CD4-positive, alpha-beta T cell treated with Interleukin-17A for 4 hours (primary cell): ENCODE measurements at places on chromosomes 7 and 10.

GRCh38 chr7:141433698-141434097, 117.5 kb upstream of the AGK start:
- no peak for DNase-seq

GRCh38 chr7:141649137-141649864, 52.7 kb downstream of the DENND11 start:
- no peak for DNase-seq

GRCh38 chr10:104492329-104492940, 138.8 kb downstream of the CFAP58 start:
- no peak for DNase-seq

DNA sequence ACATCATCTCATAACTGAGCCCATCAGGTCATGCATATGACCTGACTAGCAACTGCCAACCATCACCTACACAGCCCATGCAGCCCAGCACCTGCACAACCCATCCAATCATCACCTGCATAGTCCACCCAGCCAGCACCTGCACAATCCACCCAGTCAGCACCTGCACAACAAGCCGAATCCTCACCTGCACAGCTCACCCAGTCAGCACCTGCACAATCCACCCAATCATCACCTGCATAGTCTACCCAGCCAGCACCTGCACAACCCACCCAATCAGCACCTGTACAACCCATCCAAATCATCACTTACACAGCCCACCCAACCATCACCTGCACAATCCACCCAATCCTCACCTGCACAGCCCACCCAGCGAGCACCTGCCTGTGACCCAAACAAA, 33.4 kb upstream of the WDFY4 start:
- no peak for DNase-seq

DNA sequence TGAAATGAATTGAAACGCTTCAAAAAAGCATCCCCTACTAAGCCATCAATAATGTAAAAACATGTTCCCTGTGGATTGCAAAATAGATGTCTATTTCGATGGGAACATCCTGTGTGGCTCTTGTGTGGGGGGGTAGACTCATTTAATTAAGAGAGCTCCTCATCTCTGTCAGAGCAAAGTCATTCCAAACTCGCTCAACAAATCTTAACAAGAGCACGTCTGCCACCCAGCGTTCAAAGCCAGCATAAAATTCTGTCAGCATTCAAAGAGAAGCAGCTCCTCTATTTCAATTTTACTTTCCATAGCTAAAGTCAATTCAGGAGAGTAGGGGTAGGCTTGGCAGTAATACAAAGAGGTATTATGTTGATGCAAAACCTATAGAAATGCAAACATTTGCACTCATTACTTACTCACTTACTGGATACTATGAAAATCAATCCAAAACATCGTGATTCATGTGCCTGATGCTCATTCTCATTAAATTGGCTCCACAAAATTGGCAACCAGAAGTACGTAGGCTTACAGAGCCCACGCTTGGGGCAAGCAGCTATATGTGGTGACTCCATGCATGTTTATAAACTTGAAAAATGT, 114.9 kb downstream of the IPMK start:
- DNase-seq: peak; percentile 21

GRCh38 chr7:25665374-25665773, 437.1 kb upstream of the NPVF start:
- no peak for DNase-seq
